ENCODE measurements at places on chromosomes 11 and 22. TPM values are rescaled to one million over a fixed set of nuclear protein-coding genes. Genes with fewer than 3 reads are reported as not detected.

DNA sequence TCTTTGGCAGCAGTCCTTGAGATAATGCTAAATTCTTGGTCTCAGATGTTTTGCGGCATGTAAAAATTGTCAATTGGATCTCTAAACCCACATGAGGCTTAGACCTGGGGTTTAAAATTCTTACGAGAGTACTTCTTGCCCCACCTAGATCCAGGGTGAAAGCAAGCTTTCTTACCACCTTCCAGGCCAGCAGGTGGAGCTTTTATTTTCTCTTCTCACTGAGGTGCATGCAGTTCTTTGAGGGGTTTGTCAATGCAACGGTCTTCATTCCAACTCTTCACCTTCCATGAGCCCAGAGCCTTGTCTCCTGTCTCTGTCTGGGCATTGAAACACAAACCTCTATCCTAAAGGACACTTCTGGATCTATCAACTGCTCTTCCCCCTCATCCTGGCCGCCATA lies 154.1 kb downstream of the MYO18B start:
- no peaks in the 10 kb centered on the region for H3K4me1 ChIP-seq
- DNase-seq, result no peak
- no peaks in the 10 kb centered on the region for H3K27me3 ChIP-seq
- no peaks in the 10 kb centered on the region for H3K36me3 ChIP-seq

- H3K4me1 ChIP-seq, result no peaks in the 10 kb centered on the region
- no peaks in the 10 kb centered on the region for H3K36me3 ChIP-seq
- no peak for DNase-seq
- H3K27ac ChIP-seq, result no peak overlapping the region
- no peaks in the 10 kb centered on the region for H3K27me3 ChIP-seq
- H3K4me3 ChIP-seq, result no peak overlapping the region
Measured at GRCh38 chr22:27348634-27349033, 452.9 kb downstream of the MN1 start.

The ADORA2A gene
- 4.2 TPM for total RNA-seq

The ETS1 gene
- 62.3 TPM for total RNA-seq

The HEPN1 gene
- total RNA-seq, result not detected

The ART1 gene
- not detected for total RNA-seq

GRCh38 chr11:96015906-96016565 lies 92.1 kb upstream of the MTMR2 start:
- H3K36me3 ChIP-seq, result no peaks in the 10 kb centered on the region
- peaks cover 9% of the 10 kb centered on the region for H3K4me1 ChIP-seq
- H3K4me3 ChIP-seq, result no peak overlapping the region
- H3K27ac ChIP-seq, result no peak overlapping the region
- DNase-seq, result no peak

The KRTAP5-2 gene
- not detected for total RNA-seq

The P4HA3 gene
- total RNA-seq, result 2.1 TPM

Data from esophagus muscularis mucosa (tissue), 4 donors.